ENCODE measurements at places on chromosomes 5 and 9.

GRCh38 chr9:71669284-71669995 is 98.9 kb downstream of the CEMIP2 start:
- no peak for DNase-seq

DNA sequence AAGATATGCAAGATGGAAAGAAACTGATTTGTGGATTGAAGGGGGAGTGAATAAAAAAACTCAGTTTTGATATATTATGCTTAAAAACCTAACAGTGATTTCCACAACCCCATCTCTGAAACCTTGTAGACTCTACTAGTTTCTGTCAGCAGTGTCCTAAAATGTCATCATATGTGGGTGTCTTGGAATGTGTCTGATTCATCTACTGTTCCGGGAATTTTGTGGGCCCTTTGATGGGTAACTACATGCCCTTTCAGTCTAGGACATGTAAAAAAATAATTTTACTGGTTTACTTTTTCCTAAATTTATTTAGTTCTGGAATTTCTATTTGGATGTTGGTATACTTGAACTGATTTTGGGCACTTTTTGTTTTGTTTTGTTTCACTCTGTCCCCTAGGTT is 118.9 kb upstream of the NMUR2 start:
- DNase-seq, result no peak

GRCh38 chr5:102798104-102798785 is 43.1 kb downstream of the PAM start:
- no peak for DNase-seq

GRCh38 chr9:23825700-23826099 is 340 bp downstream of the ELAVL2 start:
- no peak for DNase-seq

GRCh38 chr5:72485430-72485974 is 21.7 kb downstream of the ZNF366 start:
- no peak for DNase-seq

DNA sequence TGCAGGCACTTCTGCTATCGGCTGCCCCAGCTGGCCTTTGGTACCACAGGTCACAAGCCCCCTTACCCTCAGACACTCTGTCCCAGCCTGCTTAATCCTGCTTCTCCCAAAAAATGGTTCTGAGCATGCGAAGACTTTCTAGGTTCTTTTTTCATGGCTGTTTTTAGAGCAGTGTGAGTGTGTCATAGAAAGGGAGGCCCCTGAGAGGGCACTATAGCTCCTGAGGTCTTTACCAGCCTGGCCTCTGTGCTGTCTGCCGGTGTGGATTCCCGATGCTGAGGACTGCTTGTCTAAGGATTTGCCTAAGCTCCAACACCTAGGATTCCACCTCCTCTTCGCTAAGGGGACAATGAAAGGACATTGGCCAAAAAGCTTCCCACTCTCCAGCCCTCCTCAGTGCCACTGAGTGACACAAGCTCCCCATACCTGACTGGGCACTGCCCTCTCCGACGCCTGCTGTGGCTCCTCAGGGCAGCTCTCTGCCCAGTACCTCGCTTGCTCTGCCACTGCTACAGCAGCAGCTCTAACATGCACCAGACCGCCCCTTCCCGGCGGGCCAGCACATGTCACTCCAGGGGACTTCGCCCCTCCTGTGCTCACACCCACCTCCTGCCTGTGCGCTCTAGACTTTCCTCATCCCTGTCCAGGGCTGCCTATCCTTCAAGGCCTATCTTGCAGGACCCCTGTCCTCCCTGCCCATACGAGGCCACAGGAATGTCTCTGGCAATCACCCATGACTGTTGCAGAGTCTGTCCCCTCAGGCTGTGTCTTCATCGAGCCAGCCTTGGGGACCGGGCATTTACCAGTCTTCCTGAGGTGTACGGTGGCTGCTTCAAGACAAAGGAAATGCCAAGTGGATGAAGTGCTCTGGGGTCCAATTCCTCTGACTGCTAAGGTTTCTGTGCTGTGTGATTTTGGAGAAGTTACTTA is 21.0 kb downstream of the MACROH2A1 start:
- DNase-seq, result no peak

DNA sequence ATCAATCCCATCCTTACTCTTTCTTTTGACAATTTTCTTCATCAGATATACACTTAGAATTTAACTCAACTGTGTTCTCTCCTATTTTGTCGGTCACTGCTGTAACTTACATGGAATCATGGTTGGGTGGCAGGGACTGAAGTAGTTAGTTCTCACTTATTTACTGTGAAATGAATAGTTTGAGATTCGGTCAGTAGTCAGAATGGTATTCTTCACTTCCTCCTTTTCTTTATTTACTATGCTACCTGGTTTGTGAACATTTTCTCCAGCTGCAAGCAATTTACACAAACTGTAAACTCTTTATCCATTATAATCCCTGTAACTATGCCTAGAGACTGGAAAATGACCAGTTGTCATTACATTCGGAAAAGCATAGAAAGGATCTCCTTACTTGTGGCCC is 41.5 kb upstream of the GDNF start:
- DNase-seq, result peak; percentile 21

DNA sequence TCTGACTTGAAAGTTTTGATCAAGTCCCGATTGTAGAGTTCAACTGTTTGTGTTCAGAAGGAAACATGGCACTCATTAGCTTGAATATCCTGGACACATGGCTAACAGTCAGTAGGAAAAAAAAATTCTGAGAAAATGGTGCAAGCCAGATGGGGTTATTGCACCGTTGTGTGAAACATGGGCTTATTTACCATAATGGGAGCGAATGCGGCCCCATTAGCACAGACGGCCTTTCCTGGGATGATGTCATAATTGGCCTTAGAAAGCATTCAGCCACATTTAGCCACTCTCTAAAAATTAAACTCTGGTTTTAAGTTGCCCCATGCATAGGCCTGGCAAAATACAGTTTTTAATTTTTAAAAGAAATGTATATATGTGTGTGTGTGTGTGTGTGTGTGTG is 112.1 kb downstream of the IRX2 start:
- no peak for DNase-seq

DNA sequence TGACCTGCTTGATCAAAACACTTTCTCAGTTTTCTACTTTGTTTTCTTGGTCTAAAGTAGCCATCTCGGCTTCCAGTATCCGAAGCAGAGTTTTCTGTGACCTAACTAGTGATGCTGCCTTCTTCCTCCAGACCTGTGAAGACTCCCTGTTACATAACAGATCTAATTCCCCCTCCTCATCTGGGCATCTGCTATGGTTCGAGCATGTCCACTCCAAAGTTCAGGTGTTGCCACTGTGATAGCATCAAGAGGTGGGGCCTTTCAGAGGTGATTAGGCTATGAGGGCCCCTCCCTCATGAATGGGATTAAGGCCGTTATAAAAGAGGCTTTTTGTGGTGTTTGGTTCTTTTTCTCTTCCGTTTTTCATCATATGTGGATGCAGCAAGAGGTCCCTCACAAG is 20.3 kb downstream of the TTC23L start:
- no peak for DNase-seq

DNA sequence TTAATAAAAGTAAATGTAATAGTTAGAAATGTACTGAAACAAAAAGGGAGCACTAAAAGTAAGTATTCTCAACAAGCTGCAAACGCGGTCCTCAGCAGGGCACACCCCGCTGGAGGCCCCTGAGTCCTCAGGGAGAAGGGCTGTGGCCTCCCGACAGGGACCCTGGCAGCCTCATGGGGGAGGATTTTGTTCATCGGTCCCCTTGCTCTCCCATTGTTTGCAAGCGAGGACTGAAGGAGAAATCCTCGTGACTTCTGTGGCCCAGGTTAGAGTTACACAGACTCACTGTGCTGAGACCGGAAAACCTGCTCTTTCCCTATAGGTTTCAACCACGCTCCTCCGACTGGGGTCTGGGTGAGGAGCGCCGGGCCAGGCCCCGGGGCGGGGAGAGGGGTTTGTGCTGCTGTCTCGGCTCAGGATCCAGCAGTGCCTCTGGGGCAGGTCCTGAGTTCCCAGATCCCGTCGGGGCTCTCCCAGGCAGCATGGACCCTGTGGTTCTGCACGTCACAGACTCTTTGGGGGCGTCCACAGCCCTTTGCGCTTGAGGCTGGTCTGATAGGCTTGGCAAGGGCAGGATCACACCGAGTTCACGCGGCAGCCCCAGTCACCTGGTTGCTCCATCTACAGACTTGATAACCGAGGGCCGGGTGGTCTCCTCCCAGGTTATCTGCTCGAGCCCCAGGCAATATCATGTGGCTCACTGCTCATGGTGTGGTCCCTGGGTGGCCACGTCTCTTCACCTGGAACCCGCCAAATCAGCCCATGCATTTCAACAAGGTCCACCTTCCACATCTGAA is 38.8 kb downstream of the MRPL36 start:
- DNase-seq, result no peak

All from GM13976 (cell line).